Stimulated activated CD8-positive, alpha-beta memory T cell treated with anti-CD3 and anti-CD28 coated beads, Interleukin-7, amount 100 ng/mL, for 24 hours (primary cell): ENCODE measurements at places on chromosomes 16 and 17.

GRCh38 chr17:36728030-36728991 is 126.9 kb downstream of the MRM1 start:
- no peak for DNase-seq

DNA sequence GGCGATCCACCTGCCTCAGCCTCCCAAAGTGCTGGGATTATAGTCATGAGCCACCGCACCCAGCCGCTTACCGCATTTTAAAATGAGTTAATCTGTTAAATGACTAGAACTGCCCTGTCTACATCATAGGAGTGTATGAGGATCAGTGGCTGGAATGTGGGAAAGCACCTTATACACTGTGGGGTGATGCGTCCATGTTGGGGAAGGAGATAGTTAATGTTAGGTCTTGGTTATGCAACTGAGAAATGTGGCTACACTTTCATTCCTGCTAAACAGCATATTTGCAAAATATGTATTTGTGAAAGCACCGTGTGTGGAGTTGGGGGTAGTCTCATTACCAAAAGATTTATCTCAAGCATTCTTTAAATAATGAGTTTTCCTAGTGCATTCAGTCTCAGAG is 107.6 kb downstream of the SPACA3 start:
- DNase-seq: no peak

DNA sequence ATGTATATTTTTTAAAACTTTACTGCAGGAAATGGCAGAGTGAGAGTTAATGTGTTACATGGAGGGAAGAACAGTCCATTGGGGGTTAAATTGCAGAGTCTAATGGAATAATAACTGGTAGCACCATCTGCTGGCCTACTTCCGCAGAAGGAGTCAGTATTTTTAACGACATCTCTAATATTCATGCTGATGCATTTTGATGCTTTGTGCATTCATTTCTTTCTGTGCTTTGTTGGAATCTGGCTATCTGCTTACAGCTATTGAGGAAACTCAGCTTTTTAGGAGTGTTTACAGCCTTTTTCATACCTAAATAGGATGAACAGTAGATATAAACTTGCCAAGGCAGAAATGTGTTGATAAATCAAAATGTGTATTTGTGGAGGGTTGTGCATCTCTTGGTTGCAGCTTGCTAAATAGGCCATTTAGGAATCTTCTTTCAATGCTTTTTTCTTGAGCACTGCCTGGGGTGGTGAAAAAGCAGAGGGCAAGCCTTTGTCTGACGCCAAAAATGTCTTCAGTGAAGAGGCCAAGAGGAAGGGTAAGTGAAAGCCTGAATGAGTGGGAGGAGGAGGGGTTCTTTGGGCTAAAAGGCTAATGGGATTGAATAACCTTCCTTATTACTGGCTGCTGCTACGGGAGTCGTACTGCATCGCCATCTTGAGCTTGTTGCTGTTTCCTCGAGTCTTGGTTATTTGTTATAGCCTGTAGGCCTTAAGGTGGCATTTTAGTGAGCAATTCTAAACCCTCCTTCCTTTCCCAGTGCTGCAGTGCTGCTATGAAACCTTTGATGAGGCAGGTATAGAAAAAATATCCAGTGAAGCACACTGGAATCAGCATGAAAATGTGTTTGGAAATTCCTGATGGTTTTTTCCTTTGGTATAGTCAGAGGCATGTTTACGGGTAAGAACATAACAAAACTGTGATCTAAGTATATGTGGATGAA is 153.3 kb downstream of the CHD9 start:
- no peak for DNase-seq

DNA sequence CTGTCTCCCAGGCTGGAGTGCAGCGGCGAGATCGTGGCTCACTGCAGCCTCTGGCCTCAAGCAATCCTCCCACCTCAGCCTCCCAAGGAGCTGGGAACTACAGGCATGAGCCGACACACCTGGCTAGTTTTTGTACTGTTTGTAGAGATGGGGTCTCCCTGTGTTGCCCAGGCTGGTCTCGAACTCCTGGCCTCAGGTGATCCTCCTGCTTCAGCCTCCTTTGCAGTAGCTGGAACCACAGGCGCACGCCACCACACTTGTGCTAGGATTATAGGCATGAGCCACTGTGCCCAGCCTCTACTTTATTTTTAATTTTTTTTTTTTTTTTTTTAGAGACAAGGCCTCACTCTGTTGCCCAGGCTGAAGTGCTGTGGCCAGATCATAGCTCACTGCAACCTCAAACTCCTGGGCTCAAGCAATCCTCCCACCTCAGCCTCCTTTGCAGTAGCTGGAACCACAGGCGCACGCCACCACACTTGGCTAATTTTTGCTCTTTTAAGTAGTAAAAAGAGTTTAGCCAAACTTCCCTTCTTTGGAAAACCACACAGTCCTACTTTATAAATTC is 4.4 kb downstream of the NTAN1 start:
- DNase-seq: no peak

GRCh38 chr16:63613701-63614100 is 1508.2 kb downstream of the CDH11 start:
- no peak for DNase-seq

- no peak for DNase-seq
These were observed 2.9 kb upstream of the RHBDF2 start for GRCh38 chr17:76504117-76504516.

DNA sequence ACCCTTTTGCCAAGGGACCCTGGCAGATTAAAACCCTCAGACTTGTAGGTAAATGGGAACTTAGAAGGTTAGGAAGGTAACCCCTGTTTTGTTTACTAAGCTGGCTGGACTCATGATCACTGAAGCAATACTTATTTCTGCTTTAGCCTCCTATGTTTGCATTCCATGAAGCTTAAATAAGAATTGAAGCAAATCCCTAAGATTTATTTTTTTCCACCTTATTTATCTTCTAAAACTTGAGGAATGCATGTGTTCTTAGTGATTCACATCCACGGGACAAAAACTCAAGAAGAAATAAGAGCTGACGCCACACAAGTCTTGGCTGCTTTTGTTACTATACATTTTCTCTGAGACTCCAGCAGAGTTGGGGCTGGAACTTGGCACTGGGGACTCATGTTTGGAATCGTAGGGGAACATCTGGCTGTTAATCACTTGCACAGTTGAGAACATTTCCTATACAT is 35.5 kb downstream of the CLUAP1 start:
- no peak for DNase-seq

GRCh38 chr17:69326377-69327059 is 415 bp downstream of the ABCA5 start:
- no peak for DNase-seq
